ENCODE measurements at places on chromosomes 2 and 18.

DNA sequence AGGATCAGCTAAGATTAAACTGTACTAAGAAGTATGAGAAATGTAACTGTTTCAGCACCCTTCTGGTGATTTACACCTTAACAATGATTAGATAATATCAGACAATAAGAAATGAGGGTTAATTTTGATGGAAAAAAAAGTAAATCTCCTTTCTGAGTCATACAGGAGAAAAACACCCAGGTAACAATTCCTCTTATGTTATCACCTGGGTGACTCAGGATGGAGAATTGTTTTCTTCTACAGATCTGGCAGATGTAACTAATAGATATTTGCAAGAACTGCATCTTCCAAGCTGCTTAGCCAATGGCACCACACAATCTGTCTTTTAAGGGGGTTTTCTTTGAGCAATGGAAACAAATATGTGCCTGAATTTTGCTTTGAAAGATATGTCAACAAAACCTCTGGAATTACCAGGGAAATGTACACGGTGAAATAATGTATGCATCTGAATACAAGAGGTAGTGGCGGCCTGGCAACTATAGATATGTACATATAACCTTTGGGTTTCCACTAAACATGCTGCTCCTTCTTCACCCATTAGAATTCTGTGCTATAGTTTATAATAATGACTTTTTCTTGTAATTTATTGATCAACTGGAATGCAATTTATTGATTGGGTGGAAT is 407.9 kb downstream of the CPS1 start:
- DNase-seq, result no peak

DNA sequence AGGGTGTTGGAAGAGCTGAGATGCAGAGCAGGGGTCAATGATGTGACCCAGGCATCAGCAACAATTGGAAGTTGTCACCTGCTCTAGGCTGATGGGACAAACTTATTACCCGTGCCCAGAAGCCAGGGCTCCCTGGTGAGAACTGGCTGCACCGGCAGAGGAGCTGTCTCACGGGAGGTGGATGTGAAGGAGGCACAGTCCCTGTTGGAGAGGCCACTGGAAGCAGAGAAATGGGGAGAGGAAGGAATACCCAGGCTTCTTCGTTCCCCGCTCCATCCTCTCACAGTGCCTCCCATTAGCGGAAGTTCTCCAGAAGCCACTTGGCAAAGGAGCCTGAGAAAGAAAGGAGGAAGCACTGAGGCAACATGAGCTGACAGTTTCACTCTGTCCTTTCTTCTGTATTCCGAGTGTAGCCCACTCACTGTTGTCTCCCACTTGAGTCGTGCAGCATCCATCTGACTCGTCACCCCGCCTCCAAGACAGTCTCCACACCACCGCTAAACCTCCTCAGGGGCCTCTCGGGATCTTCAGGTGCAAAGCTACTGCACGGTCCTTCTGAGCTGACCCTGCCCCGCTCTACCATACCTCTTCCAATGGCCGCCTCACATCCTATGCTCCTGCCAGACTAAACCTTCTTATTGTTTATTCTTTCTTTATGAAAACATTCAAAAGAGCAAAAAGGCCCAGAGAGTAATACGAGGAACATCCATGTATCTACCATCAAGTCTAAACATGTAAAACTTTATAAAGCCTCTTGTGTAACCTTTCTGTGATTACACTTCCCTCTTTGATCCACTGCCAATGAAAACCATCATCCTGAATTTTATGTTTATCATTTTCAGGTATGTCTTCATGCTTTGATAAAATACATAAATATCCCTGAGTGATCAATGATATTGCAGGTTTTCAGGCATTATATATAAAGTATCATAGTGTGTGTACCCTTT is 19.1 kb upstream of the AFTPH start:
- no peak for DNase-seq

- DNase-seq, result peak; percentile 54
These were observed 271.8 kb upstream of the TFPI start for GRCh38 chr2:187826023-187826422.

DNA sequence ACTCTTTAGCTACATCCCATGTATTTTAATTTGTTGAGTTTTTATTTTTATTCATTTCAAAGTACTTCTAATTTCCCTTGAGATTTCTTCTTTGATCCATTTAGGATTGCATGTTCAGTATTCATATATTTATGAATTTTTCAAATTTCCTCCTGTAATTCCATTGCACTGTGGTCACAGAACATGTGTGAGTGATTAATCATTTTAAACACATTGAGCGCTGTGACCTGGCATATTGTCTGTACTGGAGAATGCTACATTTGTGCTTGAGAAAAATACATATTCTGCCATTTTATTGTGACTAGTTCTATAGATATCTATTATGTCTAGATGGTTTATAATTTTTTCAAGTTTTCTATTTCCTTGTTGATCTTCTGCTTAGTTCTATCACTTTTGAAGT is 353.7 kb downstream of the RAD51AP2 start:
- no peak for DNase-seq

- DNase-seq, result no peak
These were observed 445.4 kb upstream of the DSEL start for GRCh38 chr18:67961701-67962440.

DNA sequence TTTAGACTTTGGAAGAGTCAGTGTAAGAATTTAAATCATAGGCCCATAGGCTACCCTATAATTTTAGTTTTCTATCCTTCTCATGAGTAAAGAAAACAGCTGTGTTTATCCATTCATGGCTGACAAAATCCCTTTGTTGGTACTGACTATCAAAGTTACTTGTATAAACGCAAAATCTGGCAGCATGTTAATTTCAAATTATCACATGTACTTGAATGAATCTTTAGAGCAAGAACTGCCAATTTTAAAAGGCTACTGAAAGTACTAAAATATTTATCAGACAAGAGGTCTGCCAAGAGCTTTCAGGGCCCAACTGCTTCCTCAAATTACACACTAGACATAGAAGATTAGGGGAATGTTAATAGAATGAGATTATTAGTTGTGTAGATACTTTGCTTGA is 66.6 kb downstream of the MYL12B start:
- no peak for DNase-seq

DNA sequence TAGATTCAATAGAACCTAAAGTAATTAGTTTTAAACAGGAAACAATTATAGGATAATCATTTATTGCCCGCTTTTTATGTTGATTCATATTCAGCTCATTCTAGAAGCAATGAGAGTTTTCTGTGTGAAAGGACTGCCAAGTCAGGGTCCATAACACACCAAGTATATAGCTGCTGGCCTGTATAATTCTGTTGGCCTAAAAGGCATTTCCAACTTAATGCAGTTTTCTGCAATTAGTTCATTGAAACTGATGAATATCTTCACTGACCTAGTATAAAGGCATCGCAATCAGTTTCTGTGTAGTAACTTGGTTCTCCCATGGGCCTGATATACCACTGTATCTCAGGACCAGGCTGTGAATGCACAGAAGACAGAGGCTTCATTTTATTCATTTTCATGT is 69.1 kb upstream of the GRB14 start:
- no peak for DNase-seq

DNA sequence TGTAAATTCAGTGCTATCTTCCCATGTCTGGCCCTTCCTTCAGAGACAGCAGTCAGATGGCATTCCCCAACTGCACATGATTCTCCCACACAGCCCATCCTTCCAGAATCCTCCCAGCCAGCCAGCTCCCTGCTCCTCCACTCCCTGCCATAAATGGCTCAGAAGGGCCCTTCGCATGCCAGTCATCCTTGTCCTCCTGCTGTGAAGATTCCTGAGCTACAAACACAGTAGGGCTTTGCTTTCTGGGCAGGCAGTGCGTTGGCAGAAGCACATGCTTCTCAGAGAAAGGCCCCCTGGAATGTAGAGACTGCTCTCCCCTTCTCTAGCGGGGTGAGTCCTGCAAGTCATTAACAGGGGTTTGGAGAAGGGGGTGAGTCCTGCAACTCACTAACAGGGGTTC is 71.9 kb downstream of the TEX51 start:
- DNase-seq, result no peak

- DNase-seq, result no peak
These were observed 85.0 kb upstream of the TACR1 start for GRCh38 chr2:75284345-75284744.

DNA sequence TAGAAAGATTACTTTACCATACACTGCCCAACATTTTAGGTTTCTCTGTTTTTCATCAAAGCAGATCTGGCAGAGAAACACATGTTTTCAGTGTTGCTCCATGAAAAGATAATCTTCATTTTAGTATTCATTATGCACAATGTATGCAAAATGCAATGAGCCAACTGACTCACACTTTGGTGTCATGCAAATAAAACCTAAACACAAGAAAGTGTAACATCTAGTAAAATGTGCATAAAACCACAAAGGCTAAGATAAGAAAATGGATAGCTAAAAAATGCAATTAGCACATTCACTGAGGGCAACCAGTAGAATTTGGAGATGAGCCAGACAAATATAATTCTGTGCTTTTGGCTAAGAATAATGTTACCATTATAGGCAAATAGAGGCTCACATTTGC is 203.5 kb upstream of the UBE2E3 start:
- DNase-seq, result no peak

DNA sequence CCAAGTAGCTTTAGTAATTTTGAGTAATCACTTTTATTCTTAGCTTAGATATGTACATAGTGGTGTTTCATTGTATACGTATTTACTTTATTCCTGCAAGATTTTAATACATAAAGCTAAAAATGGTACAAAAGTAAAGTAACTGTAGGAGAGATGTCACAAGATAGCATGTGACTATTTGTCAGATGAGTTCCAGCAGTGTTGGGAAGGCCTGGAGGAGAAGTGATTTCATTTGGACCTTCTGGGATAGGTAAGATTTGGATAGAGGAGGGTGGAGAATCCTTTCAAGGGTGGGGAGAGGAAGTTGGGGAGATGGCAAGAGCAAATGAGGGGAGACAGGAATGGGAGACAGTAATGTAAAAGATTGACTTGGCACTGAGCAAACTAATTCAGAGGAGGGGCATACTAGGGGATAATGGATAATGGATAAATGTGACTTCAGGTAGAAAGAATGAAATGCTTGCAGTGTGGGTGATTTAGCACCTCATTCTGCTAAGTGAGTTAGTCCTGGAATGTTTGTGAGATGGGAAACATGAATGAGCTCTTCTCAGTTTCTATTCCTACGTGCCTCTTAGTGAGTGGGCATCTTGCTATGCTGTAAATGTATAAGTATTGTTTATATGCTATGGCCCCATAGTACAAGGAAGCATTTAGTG is 10.5 kb downstream of the WDR43 start:
- peak; percentile 84 for DNase-seq

DNA sequence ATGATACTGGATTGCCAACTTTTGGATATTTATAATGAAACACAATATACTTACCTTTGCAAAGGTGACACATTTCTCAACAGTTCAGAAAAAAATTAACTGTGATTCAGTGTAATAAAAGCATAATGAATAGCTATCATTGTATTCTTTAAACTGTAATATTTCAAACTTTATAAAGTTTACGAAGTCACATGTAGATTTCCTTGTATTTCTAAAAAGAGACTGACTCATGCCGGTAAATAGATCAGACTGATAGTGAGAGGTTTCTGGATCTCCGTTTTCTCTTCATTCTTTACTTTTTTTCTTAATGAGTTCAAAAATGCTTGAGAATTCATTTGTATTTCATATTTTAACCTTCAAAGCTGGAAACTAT is 70.1 kb downstream of the EML4 start:
- DNase-seq, result no peak

GRCh38 chr2:9914384-9915065 is 37.0 kb upstream of the GRHL1 start:
- peak; percentile 72 for DNase-seq

DNA sequence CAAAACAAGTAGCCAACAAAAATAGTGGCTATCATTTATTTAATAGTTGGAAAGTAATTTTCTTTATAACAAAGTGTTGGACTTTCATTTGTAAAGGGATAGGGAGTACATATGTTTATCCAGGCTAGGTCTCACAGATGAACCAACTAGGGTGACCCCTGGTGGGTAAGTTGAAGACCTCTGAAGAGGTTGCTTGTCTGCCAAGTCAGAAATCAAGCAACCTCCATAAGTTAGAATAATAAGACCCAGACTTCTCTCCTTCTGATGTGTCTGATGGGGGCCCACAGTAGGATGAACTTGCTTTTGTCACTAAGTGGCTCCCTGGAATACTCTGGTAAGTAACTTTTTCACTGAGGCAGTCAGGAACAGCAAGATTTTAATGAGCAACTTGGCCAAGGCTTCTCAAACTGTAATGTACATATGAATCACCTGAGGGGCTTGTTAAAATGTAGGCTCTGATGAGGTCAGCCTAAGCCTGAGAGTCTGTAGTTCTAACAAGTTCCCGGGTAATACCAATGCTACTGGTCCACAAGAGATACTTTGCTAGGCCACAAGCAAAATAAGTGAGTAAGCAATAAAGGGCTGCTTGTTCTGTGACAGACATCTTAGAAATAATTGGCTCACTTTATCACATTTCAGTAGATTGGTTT is 319.6 kb downstream of the PIK3C3 start:
- DNase-seq, result peak; percentile 42

GRCh38 chr2:20438334-20439192 is 8.3 kb upstream of the RHOB start:
- peak; percentile 58 for DNase-seq

DNA sequence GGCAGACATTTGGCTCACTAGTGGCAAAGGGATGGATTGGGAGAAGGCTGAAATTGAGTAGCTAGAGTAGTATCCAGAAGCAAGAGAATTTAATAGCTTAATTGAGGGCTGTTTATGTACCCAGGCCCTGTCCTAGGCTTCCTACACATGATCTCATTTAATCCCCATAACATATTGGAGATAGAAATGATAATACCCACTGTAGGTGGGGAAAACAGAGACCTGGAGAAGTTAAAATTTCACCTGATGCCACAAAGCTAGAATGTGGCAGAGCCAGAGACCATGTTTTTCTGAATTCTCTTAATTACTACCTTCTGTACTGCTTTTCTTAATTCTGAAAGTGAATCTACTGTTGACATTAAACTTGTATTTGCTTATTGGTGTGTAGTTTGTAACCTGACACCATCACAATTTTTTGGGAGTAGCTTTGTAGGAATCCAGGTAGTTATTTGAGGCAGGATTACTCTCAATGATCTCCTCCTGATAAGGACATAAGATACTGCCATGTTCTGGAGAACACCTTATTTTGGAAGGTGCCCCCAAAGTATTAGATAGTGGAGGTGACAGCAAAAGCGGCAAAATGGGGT is 42.2 kb downstream of the RAB10 start:
- no peak for DNase-seq

DNA sequence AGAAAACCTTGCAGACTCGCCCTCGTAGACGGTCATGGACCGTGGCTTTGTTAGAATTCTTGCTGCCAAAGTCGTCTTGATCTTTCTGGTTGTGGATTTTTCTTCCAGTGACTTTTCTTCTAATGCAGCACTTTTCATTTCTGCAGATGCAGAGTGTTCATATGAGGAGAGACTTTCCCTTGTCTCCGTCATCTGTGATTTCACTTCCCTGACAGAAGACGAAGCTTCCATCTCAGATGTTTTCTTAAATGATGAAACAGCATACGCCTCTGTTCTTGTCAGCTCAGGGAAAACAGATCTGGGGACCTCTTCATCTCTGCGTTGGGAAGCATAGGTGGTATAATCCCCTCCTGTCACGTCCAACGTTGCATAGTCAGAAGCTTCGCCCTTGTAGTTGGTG is 50.9 kb downstream of the PLEKHA3 start:
- DNase-seq, result no peak
